ENCODE measurements at places on chromosomes 6 and 20.

DNA sequence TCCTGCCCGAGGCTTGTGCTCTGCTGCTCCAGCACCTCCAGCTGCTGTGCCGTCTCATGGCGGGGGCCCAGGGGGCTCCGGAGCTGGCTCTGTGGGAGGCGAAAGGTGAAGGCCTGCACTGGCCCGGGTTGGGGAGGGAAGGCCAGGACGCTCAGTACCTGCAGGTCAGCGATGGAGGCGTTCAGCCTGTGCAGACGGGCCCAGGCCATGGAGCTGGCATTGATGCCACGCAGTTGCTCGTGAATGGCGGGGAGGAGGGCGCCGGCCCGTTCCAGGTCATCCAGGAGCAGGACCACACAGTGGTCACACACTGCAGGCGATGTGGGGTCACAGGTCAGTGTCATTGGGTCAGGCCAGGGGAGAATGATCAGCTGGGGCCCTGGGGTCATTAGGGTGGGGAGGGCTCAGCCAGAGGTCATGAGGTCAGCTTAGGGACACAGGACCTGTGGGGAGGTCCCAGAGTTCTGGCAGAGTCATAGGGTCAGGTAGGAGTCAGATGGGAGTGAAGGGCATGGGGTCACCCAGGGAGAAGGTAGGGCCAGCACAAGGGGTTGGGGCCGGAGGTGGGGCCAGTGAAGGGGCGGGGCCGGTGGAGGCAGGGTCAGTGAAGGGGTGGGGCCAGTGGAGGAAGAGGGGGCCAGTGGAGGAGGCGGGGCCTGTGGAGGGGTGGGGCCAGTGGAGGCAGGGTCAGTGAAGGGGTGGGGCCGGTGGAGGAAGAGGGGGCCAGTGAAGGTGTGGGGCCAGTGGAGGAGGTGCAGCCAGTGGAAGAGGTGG is 18.0 kb downstream of the ADRM1 start:
- H3K27ac ChIP-seq: peak overlapping the region; percentile 25
- peaks cover 92% of the 10 kb centered on the region for H3K36me3 ChIP-seq
- H3K4me1 ChIP-seq: no peaks in the 10 kb centered on the region

- no peak overlapping the region for H3K4me3 ChIP-seq
- peaks cover 21% of the 10 kb centered on the region for H3K4me1 ChIP-seq
- no peak overlapping the region for H3K27ac ChIP-seq
- no peaks in the 10 kb centered on the region for H3K27me3 ChIP-seq
- H3K36me3 ChIP-seq: no peaks in the 10 kb centered on the region
Measured at GRCh38 chr6:5937169-5937909, 69.4 kb downstream of the NRN1 start.

GRCh38 chr20:25117990-25118389 is 36.0 kb upstream of the VSX1 start:
- H3K27me3 ChIP-seq: no peaks in the 10 kb centered on the region
- H3K4me3 ChIP-seq: no peak overlapping the region
- H3K27ac ChIP-seq: no peak overlapping the region

DNA sequence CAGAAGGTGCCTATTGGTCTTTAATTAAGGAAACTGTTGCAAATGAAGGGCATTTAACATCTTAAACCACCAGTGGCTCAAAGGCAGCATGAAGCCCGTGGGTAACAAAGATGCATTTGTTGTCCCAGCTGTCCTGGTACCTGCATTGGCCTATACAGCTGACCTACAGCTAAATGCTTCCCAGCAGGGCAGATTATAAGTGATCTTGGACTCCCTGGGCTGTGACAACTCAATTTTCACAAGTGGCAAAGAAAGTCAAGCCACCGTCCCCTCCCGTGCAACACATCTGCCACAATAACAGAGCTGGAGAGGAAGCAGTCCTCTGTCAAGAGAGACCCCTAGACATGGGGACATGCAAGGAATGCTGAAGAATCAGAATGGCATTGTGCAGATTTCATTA is 31.5 kb upstream of the EDN3 start:
- no peak overlapping the region for H3K4me3 ChIP-seq
- H3K36me3 ChIP-seq: no peaks in the 10 kb centered on the region
- no peaks in the 10 kb centered on the region for H3K4me1 ChIP-seq
- no peak overlapping the region for H3K27ac ChIP-seq

DNA sequence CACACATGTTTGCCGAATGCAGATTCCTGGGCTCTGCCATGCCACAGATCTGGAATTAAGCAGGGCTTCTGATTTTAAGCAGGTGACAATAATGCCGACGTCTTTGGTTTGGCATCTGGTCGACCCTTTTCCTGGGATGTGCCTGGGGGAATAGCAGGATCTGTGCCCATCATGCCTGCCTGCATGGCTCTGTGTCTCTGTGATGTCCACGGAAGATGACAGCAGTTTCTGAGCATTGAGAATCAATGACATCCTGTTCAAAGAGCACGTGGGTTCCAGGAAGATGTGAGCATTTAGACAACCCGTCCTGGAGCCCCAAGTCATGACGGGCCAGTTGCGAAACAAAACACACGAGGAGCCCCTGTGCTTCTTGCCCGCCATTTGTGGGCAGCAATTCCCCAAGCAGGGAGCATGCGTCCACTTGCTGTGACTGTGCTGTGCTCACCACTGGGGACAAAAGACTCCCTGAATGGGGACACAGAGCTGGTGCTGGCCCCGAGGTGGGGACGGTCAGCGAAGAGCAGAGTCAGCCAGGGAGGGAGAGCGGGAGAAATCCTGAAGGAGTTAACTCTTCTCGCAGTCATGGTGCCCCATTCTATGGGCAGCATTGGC is 110.1 kb downstream of the ERMARD start:
- H3K4me3 ChIP-seq: no peak overlapping the region
- H3K27ac ChIP-seq: no peak overlapping the region
- no peak for DNase-seq
- no peaks in the 10 kb centered on the region for H3K27me3 ChIP-seq
- H3K4me1 ChIP-seq: no peaks in the 10 kb centered on the region

DNA sequence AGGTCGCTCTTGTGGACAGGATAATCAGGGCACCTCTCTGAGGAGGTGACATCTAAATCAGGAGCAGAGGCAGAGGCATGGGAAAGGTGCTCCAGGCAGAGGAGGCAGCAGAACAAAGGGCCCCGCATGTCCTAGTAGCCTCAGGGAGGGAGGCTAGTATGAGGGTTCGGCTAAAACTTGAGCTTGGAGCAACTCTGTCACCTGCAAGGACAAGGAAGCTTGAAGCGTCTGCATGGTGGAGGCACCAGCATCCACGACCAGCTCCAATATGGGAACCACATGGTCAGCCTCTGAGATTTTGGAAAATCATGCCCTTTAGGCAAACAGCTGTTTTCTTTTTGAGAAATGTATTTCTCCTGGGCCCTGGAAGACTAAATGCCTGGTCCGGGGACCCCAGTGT is 13.0 kb upstream of the MPC1 start:
- H3K4me1 ChIP-seq: peaks cover 3% of the 10 kb centered on the region
- no peak for DNase-seq
- no peak overlapping the region for H3K4me3 ChIP-seq
- no peaks in the 10 kb centered on the region for H3K36me3 ChIP-seq

DNA sequence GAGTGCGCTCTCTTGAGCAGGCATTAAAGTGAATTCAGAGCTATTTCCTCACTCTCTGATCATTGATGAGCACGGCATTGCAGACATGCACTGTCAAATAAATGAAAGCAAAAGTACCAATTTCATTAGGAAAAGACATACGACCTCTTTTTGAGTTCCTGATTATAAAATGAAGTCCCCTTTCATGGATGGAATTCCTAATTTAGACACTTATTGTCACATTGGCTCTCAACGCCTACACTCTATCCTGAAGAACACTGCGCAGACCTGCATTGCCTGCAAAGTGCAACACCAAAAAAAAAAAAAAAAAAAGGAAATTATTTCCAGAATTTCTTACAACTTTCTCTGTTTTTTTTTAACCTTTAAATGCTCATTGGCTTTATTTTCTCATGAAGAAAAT is 1.6 kb downstream of the ADGRB3 start:
- DNase-seq: no peak
- H3K27me3 ChIP-seq: no peaks in the 10 kb centered on the region
- H3K36me3 ChIP-seq: no peaks in the 10 kb centered on the region
- H3K4me1 ChIP-seq: no peaks in the 10 kb centered on the region

GRCh38 chr6:4435981-4436445 is 300.6 kb upstream of the ECI2 start:
- H3K4me3 ChIP-seq: no peak overlapping the region
- no peak for DNase-seq
- H3K4me1 ChIP-seq: no peaks in the 10 kb centered on the region
- H3K27me3 ChIP-seq: no peaks in the 10 kb centered on the region

GRCh38 chr6:13554929-13555333 is 19.5 kb upstream of the SIRT5 start:
- no peak overlapping the region for H3K27ac ChIP-seq
- no peak overlapping the region for H3K4me3 ChIP-seq
- H3K36me3 ChIP-seq: no peaks in the 10 kb centered on the region
- no peak for DNase-seq

DNA sequence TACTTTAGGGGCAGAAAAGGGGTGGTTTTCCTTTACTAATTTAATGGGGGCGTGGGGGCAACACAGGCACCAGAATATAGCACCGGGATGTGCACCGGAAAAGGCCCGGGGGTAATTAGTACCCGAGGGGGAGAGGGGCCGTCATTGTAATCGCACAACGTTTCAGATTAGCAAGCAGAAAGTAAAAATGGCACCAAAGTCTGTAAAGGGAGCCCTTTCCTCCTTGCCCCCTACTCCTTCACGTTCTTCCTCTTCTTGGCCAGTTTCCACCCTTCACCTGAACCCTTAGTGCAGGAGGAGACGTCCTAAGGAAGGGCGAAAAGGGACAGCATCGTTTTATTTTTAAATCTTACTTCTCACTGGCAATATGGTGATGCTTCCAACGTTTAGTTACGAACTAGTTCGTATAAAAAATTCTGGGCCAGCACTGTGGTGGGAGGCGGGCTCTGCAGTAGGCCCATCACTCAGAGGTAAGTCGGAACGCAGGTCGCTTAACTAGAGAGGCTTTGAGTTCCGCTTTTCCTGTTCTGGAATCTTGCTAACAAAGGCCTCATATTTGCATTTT is 742 bp upstream of the CEP85L start:
- H3K36me3 ChIP-seq: no peaks in the 10 kb centered on the region
- peak overlapping the region; percentile 69 for H3K4me3 ChIP-seq
- H3K27ac ChIP-seq: peak overlapping the region; percentile 91
- DNase-seq: no peak
- H3K4me1 ChIP-seq: peaks cover 18% of the 10 kb centered on the region

DNA sequence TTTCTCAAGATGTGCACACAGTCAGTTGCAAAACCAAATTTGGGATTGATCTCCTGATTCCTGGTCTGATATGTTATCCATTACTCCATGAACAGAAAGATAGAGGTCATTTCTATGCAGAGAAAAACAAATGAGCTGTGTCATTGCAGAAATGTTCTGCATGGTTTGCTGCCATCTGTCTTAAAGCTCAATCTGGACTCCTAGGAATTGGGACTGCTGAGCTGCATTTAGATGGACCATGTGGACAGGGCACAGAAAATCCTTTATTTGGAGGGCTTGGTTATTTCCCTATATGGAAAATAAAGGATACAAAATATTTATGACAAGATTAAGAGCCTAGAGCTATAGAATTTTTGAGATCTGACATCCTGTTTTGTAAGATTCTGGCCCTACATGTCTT is 91.3 kb downstream of the ADGRB3 start:
- H3K4me3 ChIP-seq: no peak overlapping the region
- H3K27me3 ChIP-seq: no peaks in the 10 kb centered on the region
- DNase-seq: no peak

DNA sequence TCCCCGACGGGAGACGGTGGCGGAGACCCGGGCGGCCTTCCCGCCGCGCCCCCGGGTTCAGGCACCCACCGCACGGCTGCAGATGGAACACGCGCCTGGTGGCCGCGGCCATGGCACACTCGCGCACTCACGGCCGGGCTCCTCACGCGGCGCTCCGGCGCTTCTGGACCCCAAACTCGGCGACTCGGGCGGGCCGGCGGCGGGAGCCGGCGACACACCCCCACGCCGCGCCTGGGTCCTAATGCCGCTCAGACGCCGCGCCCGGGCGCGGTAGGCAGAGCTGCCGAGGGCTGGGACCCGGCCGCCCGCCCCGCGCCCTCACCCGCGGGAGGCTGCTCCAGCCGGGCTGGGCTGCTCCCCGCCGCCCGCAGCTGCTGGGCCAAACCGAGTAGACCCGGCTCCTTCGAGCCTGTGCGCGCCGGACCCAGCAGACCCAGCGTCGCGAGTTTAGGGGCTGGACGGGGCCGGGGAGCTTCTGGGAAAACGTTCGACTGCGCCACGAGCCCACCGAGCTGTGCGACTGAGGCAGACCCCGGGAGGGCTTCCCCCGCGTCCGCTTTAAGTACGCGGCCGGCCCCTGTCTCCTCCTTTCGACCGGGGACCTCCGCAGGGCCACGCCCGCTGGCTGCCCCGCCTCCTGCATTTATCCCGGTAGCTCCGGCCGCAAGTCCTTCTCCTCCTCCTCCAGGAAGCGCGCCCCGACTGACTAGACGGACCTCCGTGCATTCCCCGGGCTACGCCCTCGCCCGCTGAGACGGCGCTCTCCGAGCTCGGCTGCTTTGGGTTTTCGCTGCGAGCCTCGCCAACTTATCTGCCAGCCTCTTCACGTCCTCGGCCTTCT is at the start of gene SLC4A11:
Gene SLC4A11 (minus strand): TSS at position 165 of the 841 bp plus-strand sequence. CDS start 53 bp downstream, at position 112.
- H3K4me3 ChIP-seq: peak within 1 kb of the TSS; percentile 55
- H3K27me3 ChIP-seq: peaks cover 70% of the 10 kb centered on the region
- H3K4me1 ChIP-seq: no peaks in the 10 kb centered on the region
- peak; percentile 45 for DNase-seq
- no peaks in the 10 kb centered on the region for H3K36me3 ChIP-seq

DNA sequence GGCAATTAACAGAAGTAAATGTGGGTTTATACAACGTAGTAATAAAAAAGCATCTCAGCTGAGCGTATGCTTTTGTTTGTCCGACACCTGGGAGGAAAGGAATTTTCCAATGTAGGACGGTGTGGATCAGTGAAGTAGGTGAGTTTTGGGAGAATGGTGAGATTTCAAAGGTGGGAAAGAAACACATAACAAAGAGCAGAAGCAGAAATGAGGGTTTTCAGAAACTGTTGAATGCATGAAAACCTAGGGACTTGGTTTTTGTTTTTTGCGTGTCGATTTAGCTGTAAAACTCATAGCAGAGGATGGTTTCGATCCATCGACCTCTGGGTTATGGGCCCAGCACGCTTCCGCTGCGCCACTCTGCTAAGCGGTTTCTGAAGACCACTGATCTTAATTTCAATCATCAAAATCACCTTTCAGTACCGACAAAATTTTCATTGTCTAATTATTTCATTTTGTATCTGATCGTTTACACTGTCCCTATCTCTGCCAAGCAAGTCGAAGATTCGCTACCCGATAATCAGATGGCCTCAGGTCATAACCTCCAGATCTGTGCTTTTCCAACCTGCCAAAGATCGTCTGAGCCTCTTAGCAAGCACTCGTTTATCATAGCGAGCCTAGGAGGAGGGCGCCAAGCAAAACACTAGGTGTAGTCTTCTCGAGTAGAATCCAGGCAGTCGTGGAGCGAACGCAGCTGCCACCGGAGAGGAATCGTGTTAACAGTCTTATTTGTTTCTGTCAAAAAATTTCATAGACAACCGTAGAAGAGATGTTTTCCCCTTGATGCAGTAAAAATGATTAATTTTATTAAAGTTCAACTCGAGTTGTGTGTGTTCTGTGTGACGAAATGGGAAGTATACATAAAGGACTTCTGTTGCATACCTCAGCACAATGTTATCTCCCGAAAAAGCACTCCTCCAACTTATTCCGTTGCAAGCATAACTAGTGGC is 20.9 kb upstream of the POM121L2 start:
- no peaks in the 10 kb centered on the region for H3K4me1 ChIP-seq
- no peak for DNase-seq
- no peak overlapping the region for H3K4me3 ChIP-seq
- H3K36me3 ChIP-seq: no peaks in the 10 kb centered on the region
- H3K27ac ChIP-seq: no peak overlapping the region
- H3K27me3 ChIP-seq: peaks cover 3% of the 10 kb centered on the region

All from tibial artery (tissue), 4 donors.